ENCODE measurements at places on chromosomes 11 and 22.
A peak's percentile ranks its signal among the peaks of the same experiment; 100 is the strongest.

DNA sequence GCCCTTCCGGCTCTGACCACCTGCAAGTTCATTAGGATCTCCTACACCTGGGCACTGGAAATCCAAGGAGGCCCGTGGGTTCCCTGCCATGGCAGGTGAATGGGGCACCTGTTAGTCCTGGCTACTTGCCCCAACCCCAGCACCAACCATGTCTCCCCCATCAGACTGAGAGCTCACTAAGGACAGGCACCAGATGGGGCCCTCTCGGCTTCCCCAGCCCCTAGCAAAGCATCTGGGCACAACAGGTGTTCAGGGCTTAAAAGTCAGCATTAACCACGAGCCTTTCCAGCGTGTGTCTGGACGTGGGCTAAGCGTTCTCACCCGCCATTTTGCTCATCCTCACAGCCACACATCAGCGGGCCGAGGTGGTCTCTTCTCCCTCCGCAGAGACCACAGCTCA, 2.2 kb downstream of the SULT4A1 start:
- no peak for DNase-seq

DNA sequence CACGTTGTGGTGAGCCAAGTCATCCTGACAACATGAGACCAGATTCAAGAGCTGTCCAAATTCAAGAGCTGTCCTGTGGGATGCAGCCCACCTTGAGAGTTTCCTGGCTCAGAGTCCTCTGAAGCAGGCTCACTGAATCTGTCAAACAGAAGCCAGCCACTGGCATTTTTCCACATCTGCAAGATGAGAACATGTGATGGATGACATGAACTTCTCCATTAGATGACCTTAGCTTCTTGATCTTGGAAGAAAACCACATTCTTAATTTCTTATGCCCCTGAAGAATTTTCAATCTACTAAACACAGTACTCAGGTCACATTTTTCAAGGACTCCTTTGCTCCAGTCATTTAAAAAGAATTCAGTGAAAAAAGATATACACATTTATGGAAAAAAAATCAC, 291.0 kb downstream of the GUCY1A2 start:
- DNase-seq: no peak

DNA sequence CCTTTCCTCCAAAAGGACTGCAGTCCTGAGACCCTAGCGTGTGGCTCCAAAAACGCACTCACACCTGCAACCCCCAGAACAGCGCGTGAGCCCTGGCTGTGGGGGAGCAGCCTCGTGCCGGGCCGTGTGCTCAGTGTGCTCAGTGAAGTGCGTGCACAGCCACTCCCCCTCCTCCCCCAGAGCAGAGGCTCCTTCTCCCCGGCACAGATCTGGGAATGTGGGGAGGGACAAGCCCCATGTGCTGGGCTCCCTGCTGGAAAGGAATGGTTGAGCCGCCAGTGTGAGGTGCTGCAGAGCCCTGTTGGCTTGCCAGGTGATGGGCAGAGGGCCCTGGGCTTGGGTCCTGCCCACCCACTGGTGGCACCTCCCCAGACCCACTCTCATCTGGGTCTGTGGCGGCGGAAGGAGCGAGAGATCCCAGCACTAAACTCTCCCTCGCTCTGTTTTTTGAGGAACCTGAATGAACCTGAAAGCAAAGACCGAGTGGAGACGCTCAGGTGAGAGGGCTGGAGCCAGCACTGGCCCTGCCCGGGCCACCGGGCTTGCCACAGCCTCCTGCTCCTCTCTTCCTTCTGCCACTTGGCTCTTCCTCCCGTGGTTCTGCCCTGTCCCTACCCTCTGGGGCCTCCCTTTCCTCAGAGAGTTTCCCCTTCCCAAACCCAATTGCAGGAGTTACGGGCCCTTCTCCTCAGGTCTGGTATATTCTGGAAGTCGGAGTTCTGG, 9.0 kb downstream of the RCOR2 start:
- no peak for DNase-seq

DNA sequence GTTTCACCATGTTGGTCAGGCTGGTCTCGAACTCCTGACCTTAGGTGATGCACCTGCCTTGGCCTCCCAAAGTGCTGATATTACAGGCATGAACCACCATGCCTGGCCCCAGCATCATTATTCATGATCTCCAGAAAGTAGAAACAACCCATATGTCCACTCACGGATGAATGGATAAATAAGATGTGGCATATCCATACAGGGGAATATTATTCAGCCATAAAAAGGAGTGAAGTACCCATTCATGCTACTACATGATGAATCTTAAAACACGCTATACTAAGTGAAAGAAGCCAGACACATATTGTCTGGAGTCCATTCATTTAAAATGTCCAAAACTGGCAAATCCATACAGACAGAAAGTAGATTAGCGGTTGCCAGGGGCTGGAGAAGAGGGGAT, 79.9 kb upstream of the TCF20 start:
- no peak for DNase-seq

GRCh38 chr22:48391820-48392219, 1435.9 kb downstream of the BRD1 start:
- DNase-seq: no peak

- no peak for DNase-seq
These were observed 41.6 kb upstream of the UCP3 start for GRCh38 chr11:74050465-74050864.

GRCh38 chr11:110098645-110099044, 5.5 kb downstream of the ZC3H12C start:
- no peak for DNase-seq

DNA sequence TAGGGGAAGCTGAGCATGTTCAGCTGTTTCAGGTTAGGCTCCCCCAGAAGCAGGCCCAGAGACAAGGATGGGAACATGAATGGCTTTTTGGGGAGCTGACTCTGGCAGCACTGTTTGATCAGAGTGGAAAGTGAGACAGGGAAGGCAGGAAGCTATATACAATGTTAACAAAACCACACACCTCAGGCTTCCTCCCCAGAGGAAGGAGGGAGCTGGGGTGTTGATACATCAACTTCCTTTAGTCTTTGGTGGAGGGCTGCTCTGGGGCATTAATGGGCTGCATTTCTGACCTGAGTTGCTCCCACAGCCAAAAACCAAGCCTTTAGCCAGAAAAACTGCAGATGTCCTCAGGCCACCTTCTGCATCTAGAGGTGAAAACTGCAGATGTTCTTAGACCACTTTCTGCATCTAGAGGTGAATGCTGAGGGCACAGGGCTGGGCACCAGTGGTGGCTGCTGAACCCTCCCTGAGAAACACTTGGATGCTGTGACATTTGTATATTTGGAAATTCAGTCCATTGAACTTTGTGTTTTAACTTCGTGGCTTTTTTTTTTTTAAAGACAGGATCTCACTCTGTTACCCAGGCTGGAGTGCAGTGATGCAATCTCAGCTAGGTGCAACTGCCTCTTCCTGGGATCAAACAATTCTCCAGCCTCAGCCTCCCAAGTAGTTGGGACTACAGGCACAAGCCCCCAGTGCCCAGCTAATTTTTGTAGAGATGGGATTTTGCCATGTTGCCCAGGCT, 49.9 kb downstream of the KIAA1671 start:
- no peak for DNase-seq

GRCh38 chr22:37662039-37662438, 3.5 kb downstream of the PDXP start:
- no peak for DNase-seq

- no peak for DNase-seq
These were observed 204.2 kb downstream of the GRM5 start for GRCh38 chr11:88861618-88862017.

- peak; percentile 78 for DNase-seq
These were observed 29.2 kb downstream of the SREBF2 start for GRCh38 chr22:41862160-41862529.

- no peak for DNase-seq
These were observed 30.7 kb downstream of the SPON1 start for GRCh38 chr11:13993096-13993765.

DNA sequence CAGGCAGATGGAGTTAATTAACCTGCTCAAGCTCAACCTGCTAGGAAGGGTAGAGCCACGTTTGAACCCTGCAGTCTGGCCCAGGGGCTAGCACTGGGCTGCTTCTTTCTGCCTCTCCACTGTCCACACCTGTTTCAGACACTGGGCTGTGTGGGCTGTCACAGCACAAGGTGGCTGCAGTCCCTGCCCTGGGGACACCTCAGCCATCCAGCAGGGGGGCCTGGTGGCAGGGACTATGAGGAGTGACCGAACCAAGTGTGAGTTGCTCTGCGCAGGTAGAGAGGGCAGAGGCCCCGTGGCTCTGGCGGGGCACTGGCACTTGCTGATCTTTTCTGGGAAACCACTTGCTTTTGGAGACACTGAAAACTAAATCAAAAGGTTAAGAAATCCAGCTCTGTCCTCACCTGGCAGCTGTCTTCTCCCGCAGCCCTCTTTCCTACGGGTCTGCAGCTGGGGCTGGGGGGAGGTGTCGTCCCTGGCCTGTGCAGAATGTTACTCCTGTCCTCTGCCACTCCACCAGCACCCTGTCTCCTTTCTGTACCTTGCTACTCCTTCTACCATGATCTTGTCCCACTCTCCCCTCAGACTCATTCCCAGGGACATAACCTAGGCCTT, 5.8 kb downstream of the BAD start:
- DNase-seq: no peak

DNA sequence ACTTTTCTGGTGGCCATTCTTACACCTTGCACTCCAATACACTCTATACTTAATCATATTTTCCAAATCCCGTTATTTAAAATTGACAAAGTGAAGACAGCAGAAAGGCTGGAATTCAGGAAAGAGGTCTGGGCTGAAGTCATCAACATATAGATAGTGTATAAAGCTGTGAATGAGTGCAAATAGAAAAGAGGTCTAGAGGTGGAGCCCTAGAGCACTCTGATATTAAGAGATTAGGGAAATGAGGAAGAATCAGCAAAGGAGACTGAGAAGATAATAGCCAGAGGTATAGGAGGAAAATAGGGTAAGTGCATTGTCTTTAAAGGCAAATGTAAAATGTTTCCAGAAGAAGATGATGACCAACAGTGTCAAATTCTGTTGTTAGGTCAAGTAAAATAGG, 7.9 kb downstream of the CTR9 start:
- no peak for DNase-seq

- DNase-seq: no peak
These were observed 30.6 kb downstream of the DBX1 start for GRCh38 chr11:20129665-20130064.

GRCh38 chr11:6682591-6682935, 577 bp downstream of the MRPL17 start:
- DNase-seq: no peak

DNA sequence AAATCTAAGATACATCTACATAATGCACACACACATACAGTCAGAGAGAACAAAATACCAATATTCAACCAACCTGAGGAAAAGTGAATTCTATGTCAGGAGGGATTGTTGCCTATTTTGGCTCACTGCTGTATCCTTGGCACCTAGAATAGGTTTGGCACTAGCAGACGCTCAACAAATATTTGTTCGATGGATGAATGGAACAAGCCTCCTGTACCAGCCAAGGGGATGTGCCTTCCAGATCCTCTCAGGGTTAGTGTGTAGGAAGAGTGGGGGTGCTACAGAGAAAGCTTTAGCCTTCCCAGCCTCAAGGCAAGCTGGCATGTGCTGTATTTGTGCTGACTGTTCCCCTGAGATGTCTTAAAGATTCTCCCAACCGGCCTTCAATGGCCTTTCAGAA, 23.3 kb upstream of the POU2AF1 start:
- no peak for DNase-seq

DNA sequence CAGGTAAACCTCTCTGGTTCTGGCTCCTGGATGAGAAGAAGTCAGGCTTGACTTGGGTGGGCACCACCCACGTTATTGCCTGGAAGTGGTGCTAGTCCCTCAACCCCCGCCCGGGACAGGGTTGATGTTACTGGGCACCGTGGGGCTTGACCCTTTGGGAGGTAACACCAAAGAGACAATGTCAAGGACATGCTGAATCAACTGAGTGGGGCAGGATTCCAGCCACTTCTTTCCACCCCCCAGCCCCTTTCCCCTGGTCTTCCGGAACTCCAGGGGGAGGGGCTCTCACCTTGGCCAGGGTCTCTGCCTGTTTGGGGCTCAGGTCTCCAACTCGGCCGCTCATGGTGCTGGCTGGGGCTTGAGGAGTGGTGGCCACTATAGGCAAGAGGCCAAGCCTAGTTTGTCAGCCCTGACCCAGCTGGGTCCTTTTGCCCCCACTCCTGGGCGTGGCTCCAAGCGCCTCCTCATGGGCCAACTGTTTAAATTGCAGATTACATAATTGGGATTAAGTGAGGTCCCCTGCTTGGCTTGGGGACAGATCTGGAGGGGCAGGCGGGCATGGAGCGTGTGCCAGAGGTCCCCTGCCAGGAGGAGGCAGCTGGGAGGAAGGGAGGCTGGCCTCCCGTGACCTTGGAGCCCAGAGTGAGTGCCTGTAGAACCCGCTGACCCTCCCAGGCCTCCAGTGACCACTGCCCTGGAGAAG, at the start of gene SEC14L3:
SEC14L3 (minus strand) TSS at position 402 of the 703 bp plus-strand sequence; CDS start at position 343, 59 bp downstream.
- no peak for DNase-seq

DNA sequence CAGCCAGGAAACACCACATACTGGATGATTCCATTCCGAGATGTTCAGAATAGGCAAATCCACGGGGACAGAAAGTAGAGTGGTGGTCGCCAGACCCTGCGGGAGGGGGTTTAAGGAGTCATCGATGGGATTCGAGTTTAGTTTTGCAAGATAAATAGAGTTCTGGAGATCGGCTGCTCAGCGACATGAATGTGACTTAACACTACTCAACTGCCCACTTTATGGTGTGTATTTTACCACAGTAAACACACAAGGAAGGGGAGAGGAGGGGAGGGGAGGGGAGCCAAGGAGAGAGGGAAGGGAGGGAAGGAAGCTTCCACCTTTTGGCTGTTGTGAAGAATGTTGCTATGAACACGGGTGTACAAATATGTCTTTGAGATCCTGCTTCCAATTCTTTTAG, 10.4 kb upstream of the ARHGAP8 start:
- DNase-seq: no peak

DNA sequence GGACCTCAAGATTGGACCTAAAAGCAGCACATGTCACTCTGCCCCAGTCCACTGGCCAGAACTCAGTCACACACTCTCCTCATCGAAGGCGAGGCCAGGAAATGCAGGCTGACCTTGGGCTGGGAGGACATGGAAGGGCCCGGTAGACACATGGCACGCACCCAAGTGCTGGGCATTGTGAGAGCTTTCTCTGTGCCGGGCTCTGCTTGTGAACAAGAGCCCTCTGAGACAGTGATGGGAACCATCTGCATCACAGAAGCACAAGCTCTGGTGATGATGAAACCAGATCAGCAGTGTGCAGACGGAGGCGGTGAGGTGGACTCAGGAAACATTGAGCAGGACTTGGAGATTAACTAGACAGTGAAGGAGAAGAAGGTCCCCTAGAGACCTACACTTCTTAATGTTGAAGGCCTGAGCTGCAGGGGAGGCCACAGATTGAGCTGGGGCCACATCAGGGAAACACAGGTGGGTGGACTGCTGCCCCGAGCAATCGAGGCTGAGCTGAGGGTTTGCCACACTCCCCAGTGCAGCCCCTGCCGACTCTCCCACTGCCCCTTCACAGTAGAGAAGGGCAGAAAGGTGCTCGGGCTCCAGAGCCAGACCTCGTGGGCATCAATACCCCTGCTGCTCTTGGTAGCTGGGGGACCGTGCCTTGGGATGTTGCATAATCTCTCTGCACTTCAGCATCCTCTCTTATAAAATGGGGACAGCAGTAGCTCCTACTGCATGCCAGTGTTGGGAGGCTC, 1460.5 kb downstream of the TBC1D22A start:
- no peak for DNase-seq

- DNase-seq: no peak
These were observed 3.7 kb downstream of the FAM180B start for GRCh38 chr11:47589977-47590861.

GRCh38 chr11:47641600-47642098, 710 bp downstream of the MTCH2 start:
- DNase-seq: no peak

GRCh38 chr11:104899226-104899625, 966 bp upstream of the CASP12 start:
- no peak for DNase-seq
